Urinary bladder (tissue), 4 donors: ENCODE measurements at places on chromosomes 16 and 17.
A peak's percentile ranks its signal among the peaks of the same experiment; 100 is the strongest.

- no peak for DNase-seq
These were observed 104.7 kb downstream of the ENGASE start for GRCh38 chr17:79179334-79179733.

- no peak for DNase-seq
These were observed 117.9 kb downstream of the CYLD start for GRCh38 chr16:50859628-50860360.

GRCh38 chr16:11030990-11031510 lies 86.7 kb downstream of the CLEC16A start:
- DNase-seq = no peak

DNA sequence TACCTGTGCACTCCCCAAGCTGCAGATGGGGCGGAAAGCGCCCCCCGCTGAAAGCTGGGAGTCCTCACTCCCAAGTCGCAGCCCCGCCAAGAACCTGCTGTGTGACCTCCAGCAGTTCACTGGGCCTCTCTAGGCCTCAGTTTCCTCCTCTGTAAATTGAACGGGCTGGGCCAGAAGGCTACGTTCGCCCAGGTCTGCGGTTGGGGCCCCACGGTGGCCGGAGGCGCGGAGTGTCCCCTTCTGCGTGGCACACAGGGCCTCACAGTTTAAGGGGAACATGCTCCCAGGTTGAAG lies 628 bp downstream of the GALK1 start:
- DNase-seq = no peak

- no peak for DNase-seq
These were observed 2.9 kb downstream of the EPN3 start for GRCh38 chr17:50535407-50535806.

GRCh38 chr17:76630151-76630550 lies 13.4 kb downstream of the ST6GALNAC1 start:
- no peak for DNase-seq

- no peak for DNase-seq
These were observed 1.2 kb downstream of the ARHGAP44 start for GRCh38 chr17:12790249-12791106.

GRCh38 chr17:35733366-35733765 lies 1.9 kb downstream of the RASL10B start:
- DNase-seq = no peak

DNA sequence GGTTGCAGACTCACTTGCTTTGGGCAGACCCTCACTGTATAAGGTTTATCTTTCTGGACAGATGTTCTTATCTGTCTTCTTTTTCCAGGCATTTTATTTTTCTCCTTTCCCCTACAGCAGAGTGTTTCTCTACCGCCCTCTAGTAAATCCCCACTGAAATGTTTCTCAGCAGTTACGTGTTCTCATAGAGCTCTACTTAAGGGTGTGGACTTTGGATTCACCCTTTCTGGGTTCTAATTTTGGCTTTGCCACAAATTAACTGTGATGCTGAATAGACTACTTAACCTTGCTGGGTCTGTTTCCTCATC lies 2.0 kb downstream of the ADAT1 start:
- DNase-seq = no peak

DNA sequence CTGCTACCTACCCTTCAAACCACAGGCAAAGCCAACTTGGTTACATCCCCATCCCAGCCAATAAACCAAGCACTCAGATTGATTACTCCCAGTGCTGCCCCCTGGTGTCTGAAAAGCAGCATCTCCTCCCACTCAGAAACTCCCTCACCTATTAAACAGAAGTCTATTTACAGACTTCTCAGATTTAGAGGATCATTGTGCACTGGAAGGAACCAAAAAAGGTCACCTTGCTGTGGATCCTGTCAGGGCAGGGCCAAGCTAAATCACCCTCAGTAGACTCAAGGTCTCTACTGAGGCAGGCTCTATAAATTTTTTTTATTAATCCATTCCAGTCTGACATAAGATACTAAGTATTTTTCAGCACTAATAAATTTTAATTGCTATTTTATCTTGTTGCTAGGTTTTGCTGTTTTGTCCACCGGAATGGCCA lies 17.6 kb downstream of the HIGD1B start:
- DNase-seq = peak; percentile 31

DNA sequence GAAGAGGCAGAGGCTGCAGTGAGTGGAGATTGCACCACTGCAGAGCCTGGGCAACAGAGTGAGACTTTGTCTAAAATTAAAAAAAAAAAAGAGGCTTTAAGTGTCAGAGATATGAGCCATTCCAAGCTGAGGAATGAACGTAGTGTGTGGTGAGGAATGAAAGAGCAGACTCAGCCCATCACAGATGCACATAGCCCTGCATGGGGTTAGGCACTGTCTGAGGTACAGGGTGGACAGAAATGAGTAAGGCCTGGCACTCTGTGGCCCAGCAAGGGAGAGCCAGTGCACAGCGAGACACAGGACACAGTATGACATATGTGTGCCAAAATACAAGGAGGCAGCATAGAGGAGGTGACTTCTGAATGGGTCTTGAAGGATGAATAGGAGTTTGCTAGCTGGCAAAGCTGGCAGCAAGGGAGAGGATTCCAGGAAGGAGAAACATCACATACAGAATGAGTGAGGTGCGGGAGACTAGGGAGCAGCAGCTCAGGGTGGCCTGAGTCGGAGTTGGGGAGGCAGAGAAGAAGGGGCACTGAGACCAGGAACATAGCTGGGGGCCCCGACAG lies 8.7 kb upstream of the ZNF469 start:
- DNase-seq = no peak

DNA sequence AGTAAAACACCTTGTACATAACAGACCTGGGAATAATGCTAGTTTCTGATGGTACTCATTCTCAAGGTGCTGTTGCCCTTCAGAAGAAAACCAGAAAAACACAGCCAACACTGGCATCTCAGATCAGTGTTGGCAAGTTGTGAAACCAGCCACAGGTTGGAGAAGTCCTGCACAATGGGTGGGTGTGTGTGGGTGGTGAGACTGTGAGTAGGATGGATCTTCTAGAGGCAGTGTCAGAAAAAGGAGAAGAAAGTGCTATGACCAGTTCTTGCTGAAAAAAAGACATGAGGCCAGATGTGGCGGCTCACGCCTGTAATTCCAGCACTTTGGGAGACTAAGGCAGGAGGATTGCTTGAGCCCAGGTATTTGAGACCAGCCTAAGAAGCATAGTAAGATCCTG lies 35.2 kb upstream of the SMIM36 start:
- no peak for DNase-seq

GRCh38 chr17:39227364-39227919 lies 1.7 kb upstream of the STAC2 start:
- no peak for DNase-seq

DNA sequence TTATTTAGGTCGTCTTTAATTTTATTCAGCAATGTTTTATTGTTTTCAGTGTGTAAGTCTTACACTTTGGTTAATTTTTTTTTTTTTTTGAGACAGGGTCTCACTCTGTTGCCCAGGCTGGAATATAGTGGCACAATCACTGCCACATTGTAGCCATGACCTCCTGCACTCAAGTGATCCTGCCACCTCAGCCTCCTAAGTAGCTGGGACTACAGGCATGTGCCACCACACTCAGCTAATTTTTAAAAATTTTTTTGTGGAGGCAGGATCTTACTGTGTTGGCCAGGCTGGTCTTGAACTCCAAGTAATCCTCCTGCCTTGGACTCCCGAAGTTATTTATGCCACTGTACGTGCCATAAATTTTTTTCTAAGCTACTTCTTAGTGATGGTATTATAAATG lies 14.5 kb downstream of the RPS6KB1 start:
- no peak for DNase-seq

DNA sequence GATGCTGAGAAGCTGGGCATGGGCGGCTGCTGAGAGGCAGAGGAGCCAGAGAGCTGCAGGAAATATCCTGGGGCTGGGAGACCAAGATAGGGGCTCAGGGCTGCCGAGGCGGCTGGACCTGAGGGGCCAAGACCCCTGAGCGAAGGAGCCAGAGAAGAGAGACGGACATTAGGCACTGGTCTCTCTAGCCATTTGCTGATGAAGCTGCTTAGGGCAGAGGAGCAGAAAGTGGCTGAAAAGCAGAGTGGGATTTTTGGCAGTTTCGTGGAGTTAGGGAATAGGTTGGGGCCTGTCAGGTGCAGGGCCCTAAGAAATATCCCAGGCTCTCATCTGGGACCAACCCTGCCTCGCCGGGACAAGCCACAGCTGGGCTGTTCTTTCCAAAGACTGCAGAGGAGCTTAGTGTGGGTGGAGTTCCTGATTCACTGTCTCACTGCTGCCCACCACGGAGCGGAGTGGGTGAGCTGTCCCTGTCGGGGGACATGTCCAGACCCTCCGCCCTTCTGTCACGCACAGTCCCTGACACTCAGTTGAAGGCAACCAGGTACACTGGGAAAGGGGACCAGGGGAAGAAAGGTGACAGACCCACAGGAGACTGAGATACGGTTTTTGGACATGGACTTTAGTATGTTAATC lies 11.3 kb upstream of the DNASE1 start:
- no peak for DNase-seq

GRCh38 chr16:4309102-4309832 lies 6.6 kb upstream of the GLIS2 start:
- DNase-seq = no peak
